Substantia nigra (tissue), 51 donors: ENCODE measurements at places on chromosomes 2 and 18.

DNA sequence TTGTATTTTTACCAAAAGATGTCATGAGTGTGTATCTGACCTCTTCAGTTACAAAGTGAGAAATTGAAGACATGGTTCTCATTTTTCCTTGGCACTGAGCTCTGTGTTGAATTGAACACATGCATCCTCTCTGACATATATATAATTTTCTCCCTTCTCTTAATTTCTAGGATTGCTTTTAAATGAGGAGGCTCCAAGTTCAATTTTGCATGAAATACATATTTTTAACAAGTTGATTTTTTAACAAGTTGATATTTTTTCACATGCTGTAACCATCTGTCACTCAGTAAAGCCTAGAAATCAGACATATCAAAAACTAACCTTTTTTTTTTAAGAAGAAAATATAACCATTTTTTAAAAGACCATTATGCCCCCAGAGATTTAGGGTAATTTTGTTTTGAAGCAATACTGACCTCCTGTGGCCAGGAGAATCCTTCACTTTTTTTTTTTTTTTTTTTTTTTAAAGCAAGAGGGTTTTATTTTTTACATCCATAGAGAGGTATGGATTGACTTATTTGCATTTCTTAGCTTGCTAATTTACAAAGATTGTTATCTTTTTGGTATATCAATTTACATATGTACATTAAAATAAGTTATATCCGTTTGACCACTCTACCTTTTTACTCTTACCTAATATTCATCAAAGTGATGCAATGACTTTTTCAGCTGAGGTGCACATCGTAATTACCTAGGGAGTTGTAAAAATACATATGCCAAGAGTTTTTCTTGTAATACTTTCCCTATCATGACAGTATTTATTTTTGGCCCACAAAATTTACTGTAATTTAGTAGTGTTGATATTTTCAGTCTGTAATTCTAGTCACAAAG, 161.8 kb downstream of the SOCS6 start:
- no peak for DNase-seq

DNA sequence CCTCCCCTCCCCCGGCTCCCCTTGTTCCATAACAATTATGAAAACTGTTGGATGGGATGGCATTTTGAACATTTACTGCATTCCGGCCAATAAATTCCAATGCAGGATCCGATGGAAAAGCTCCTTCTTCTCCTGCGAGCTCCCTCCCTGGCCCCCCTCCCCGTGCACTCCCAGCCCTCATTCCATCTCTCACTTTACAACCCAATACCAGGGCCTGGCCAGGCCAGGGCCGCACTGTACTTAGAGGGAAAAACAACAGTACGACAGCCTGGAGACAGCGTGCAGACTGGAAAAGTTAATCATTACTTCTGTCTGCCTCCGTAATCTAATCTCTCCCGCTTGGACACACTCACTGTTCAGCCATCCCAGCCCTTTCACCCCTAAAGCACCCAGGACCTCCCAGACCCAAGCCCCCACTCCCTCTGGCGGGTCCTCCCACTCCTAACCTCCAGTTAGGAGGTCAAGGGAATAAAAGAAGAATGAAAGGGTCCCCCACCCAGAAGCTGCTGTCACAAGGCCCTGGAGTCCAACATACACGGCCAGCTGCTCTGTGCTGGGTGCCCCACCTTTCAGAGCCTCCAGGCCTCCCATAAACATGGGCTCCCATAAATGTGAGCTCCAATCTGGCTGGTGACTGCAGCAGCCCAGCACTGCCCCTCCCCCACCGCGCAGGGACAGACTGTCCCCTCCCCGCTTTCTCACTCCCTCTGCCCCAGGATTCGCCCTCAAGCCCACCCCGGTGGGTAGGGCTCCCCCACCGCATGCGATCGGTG, 20.6 kb downstream of the SMAD7 start:
- DNase-seq = no peak

DNA sequence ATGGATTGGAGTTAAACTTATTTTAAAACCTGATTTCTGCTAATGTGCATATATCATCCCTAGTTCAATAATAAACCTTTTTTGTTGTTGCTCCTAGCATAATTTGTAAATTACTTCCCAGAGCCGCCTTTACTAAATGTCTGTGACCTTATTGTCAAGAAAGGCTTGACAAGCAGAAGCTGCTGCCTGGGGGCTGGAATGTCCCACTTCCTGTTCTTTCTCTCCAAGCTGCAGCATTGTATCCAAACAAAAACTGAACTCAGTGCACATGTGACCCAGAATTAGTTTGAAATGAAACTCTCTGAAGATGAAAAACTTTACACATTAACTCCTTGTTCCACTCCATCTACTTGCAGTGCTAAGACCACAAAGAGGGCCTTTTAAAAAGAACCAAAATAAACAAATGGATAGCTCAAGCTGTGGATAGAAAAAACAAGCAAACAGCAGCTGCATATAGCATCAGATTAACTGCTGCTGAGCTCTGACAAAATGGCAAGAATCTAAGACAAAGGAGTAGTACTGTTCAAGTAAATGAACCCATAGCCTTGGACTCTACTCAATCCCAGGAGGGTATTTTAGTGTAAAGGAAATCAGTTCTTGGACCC, 99.8 kb upstream of the NEUROD1 start:
- DNase-seq = no peak

- no peak for DNase-seq
Measured at GRCh38 chr2:205321231-205321630, 361.1 kb upstream of the NRP2 start.

DNA sequence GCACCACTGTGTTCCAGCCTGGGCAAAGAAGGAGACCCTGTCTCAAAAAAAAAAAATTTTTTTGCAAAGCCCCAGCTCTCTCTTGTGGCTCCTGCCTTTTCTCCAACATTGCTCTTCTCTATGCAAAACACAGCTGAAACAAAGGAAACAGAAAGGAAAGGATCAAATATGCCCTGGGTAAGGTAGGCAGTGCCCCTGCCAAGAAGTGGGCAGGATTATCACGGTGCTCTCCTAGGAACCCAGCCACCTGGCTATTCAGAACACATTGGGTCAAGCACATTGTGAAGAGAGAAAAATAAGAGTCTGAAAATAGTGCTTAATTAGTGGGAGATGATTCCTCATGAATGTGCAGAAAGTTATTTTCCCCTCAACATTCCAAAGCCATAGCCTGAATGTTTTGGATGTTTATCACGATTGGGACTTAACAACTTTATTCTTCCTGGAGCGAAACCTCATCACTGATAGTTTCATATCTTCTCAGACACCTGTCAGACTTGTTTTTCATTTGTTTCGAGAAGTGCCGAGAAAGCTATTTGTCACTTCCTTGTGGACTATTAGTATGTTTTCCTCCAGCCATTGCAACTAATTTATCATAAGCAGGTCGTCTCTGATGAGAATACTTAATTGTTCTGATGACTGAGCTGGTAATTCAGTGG, 42.7 kb upstream of the RPL31 start:
- no peak for DNase-seq

DNA sequence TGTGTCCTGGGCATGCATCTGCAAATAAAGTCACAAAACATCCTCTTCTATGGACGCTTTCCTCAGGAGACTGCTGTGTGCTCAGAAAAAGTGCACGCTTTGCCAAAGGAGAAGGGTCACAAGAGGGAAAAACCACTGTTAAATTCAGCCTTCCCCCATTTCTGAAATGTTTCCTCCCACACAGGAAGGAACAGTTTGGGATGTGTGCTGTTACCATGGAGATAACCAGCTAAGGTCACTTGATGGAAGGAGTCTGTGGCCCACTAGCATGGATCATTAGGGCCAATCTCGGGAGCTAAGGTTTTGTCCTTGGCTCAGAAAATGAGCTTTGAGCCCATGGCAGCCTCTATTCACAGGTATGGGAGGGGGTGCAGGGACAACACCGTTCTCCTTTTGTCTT, 5.6 kb downstream of the KCNE4 start:
- DNase-seq = no peak

- DNase-seq = no peak
Measured at GRCh38 chr18:39781565-39781964, 2173.5 kb upstream of the PIK3C3 start.
